ENCODE measurements at places on chromosomes 2 and 18.

- no peak for DNase-seq
Measured at GRCh38 chr2:51387235-51387634, 355.3 kb upstream of the NRXN1 start.

GRCh38 chr2:184677171-184677570 lies 78.8 kb downstream of the ZNF804A start:
- DNase-seq, result no peak

DNA sequence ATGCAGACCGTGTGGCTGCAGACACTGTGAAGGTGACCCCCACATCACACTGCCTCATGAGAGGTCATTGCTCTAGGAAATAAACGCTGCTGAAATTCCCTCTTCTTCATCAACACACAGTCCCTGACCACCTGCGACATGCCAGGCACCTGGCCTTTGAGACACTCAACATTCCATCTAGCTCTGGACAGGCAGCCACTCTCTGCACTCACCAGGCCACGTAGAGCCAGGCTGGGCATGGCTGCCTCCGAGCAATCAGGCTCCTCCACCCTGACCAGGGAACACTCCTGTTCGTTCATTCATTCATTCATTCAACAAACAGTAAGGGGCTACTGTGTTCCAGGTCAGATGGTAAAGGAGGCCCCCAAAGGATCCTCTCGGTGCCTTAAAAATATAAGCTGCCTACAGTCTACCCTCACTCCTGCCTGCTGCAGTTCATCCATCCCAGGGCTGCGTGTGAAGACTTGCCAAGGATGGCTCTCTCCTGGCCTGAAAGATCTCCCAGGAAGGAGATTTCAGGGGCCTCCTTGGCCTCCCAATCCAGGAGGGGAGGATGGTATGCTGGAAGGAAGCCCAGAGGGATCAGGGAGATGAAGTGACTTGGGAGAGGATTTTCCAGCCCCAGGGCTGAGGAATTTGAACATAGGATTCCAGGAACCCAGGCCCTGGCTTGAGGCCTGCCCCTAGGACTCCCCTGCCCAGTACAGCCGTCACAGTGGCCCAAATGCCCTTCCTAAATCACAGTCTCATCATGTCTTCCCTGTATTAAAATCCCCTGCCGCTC lies 66.7 kb downstream of the TNS1 start:
- DNase-seq, result no peak

DNA sequence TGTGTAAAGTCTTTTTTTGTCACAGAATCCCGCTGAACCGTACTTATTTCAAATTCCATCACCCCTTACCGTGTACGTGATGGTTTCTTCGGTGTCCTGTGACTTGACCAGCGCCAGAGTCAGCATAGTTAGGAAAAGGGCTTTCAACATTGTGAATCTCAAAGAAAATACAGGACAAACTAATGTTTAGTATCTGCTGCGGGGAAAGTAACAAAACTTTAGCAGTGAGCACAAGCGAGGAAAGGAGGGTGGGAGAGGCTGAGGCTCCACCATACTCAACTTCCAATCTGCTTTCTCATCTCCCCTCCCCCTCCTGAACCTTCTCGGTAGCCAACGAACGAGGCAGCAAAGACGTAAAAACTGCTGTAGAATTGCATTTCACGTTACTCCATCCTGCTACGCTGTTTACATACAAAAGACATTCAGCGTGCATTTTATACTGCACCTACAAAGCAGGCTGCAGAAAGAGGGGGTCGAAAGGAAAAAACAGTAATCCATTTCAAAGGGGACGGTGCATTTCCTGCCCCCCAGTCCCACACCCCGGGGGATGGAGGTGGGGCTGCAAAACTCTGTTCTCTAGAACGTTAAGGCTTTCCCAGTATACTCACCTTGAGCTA lies 1.2 kb downstream of the EFEMP1 start:
- no peak for DNase-seq

DNA sequence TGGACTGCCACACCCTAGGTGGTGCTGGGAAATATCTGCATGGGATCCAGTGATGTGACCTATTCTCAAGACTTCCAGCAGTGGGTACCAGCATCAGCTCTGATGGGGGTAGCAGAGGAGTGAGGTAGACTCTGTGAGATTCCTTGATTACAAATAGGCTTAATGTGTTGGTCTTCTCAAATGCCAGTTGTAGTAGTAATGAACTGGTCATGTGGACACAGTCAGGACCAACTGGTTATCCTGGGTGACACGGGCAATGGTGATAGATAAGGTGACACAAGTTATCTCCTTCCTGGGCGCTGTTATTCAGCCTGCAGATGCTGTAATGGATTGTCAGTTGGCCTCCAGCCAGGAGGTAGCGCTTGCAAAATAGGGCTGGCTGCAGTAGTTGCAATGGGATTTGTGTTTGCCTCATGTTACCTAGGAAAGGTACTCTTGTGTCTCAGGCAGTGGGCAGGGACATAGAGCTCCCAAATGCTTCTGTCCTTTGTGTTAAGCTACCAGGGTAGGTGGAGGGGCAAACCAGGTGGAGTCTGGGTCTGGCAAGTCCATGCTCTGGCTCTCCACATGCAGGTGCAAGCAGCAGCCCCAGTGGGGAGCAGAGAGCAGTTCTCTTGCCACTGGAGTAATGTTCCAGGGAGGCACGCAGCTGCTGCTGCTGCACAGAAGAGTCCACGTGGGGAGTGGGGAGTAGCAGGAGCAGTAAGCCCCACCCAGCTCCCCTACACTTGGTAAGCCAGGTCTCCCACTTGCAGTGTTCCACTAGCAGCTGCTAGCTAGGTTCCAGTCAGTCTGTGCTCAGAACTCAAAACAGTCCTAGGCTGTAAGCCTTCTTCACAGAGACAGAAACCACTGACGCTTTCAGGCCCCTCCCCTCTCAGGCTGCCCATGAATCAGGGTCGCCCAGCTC lies 505.4 kb upstream of the DDX18 start:
- DNase-seq, result no peak

DNA sequence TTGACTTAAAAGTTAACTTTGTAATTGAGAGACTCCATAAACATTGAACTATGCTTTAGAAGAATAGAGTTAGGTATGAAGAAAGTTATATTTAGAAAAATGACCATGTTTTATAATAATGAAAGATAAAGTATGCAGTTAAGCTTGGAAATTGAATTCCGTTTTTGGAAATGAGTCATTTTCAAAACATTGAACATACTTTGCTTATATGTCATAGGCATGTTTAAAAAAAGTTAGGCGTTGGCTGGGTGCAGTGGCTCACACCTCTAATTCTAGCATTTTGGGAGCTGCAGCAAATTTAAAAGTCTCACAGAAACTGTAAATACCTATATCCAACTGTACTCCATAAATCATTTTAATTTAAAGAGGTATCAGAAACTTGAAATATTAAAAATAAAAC lies 607.4 kb downstream of the CBLN2 start:
- no peak for DNase-seq

- DNase-seq, result no peak
Measured at GRCh38 chr2:227402959-227403358, 15.2 kb upstream of the SCYGR1 start.

DNA sequence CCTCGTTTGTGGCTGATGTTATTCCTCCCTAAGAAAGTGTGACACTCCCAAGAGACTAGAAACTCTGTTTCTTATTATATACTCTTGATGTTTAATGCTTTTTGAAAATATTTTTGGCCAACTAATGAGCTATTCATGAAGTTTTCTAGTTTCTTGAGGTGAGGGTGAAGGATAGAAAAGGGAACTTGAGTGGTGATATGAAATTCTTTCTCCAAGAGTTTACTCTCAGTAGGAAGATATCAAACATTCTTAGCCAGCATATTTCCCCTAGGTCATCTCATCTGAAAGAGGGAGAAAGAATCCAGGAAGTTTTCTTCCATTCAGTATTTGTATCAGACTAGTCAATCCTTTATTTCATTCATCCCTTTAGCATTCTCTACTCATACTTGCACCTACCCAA lies 95.7 kb downstream of the MAP3K20 start:
- DNase-seq, result no peak

DNA sequence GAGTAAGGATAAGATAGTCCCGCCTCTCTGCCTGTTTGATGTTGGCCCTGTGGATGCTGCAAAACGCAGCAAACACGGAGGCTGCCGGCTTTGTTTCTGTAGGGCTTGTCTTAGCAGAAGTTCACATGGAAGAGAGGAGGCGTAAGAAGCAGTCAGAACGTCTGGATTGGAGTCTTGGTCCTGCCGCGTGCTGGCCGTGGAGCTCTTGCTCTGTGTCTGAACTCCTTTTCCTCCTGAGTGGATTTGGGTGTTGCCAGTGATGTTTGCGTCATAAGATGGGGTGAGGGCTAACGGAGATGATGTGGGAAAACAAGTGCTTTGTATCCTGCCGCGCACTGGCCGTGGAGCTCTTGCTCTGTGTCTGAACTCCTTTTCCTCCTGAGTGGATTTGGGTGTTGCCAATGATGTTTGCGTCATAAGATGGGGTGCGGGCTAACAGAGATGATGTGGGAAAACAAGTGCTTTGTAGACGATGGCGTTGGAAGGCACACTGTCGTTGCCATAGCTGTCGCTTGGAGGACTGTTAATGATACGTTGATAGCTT lies 240.9 kb downstream of the AGAP1 start:
- no peak for DNase-seq

DNA sequence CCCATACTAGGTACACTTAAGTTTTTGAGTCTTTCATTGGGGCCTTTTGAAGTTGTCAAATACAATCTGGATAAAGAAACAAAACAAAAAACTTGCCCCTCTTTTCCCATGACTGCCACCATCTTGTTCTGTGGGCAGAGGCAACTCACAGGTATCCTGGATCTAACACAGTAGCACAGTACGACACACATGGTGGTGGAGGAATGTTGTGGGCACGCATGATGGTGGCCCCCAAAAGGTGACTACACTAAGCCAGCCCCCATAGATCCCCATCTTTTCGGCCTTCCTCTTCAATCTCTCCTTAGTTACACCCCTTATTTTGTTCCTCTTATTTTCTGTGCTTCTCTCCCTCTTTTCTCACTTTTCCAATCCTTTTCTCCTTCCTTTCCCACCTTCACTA lies 4.5 kb upstream of the STPG4 start:
- DNase-seq, result no peak

DNA sequence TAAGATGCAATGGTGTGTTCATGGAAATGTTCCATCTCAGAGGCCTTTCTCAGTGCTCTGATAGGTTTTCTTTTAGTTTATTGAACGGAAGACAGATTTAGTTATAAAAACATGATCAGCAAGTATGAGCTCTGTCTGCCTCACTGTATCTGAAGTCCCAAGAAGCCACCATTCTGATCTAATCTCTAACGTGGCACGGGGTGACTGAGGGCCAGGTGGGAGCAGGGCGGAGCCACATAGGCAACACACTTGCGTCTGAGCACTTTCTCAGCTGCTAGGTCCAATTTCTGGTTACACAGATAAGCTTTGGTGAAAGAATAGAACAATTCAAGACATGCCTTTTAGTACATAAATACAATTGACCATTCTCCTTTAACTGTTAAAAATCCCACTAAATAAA lies 60.4 kb downstream of the SNTG2 start:
- DNase-seq, result no peak

DNA sequence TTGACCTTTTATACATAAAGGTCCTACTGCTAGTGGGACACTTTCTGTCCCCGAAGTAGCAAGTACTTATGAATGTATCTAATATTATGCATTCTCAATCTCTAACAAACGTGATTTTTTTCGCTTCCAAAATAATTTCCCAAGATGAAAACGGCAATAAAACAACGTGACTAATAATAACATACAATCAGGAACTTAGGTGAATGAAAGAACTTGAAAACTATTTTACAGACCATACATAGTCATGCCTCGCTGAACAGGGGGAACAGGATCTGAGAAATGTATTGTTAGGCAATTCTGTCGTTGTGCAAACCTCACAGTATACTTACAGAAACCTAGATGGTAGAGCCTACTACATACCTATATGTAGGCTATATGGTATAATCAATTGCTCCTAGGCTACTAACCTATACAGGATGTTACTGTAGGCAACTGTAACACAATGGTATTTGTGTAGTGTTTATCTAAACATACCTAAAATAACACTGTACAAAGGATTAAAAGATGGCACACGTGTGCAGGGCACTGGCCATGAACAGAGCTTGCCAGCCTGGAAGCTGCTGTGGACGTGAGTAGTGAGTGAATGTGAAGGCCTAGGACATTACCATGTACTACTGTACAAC lies 2.5 kb downstream of the RTN4 start:
- DNase-seq, result no peak

- no peak for DNase-seq
Measured at GRCh38 chr2:211864328-211864727, 674.3 kb downstream of the ERBB4 start.

GRCh38 chr2:54479424-54479823 lies 23.3 kb downstream of the SPTBN1 start:
- no peak for DNase-seq

GRCh38 chr2:230657906-230658305 lies 54.7 kb upstream of the CAB39 start:
- no peak for DNase-seq

- DNase-seq, result no peak
Measured at GRCh38 chr2:210224941-210225672, at the start of gene ACADL. Gene ACADL (minus strand): TSS chr2:210225447. CDS start chr2:210225263, 184 bp downstream.

Measured in NCI-H2107 (cell line).